ENCODE measurements at places on chromosomes 7 and 10.

DNA sequence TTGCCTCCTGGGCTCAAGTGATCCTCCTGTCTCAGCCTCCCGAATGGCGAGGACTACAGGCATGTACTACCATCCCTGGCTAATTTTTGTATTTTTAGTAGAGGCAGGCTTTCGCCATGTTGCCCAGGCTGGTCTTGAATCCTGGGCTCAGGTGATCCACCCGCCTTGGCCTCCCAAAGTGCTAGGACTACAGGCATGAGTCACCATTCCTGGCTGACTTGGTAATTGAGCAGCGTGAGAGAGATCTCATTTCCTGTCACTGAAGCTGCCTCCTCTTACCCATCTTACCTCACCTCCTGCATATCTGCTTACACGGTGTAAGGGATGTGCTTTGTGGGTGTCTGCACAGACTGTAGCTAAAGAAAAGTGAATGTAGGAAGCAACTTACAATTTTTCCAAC, 9.7 kb downstream of the IFIT3 start:
- DNase-seq = peak; percentile 82

DNA sequence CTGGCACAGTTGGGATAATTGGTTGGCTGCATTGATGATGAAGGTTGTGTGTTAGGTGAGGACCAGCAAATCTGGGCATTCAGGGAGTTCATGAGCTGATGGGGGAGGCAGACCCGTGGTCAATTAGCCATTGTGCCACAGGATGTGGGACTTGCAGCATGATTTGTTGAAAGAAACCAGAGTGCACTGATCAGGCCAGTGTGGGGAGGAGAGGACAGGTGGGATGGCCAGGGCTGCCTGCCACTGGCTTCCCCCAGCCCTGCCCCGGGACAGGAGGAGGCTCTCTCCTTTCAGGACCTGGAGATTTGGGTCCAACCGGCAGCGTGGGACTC, 4.3 kb downstream of the CLIP2 start:
- DNase-seq = no peak

- DNase-seq = peak; percentile 90
Observed at GRCh38 chr10:76398043-76398710, 966.8 kb downstream of the LRMDA start.

GRCh38 chr10:50857579-50857978, 27.8 kb downstream of the A1CF start:
- DNase-seq = no peak

- DNase-seq = no peak
Observed at GRCh38 chr7:93575555-93576399, 1.3 kb upstream of the CALCR start.

GRCh38 chr7:151238190-151238810, 6.0 kb downstream of the CHPF2 start:
- DNase-seq = no peak

DNA sequence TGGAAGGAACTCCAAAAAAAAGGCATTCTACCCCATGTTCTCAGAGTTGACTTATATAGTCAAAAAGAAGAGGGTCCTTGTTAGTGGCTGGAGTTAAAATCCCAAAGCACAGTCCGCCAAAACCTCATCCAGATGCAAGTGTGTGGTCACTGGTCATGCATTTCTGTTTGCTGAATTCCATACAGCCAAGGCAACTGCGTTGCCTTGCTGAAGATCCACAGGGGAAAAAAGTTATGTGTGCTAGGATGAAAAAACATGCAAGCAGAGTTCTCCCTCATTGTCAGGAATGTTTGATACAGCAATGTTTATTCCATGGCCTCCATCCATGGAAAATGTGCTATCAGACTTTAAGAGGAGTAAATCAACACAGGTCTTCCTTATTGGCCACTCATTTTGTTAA, 213.1 kb downstream of the CREB5 start:
- DNase-seq = no peak

DNA sequence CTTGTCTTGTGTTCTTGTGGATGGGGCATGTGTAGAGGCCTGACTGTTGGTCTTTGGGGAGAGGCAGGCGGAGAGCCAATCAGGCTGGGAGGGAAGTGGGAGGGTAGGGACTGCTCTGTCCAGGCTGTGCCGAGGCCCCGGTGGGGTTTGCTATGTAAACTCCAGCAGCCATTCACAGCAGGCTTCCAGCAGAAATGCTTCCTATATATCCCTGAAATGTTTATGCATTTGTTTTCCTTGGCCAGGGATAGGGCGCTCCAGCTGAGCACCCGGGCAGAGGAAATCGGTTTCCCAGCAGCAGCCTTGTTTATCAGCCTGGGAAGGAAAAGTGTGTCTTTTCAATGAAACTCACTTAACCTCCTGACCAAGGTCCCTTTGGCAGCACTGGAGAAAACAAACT, 18.3 kb upstream of the AQP1 start:
- DNase-seq = peak; percentile 29

DNA sequence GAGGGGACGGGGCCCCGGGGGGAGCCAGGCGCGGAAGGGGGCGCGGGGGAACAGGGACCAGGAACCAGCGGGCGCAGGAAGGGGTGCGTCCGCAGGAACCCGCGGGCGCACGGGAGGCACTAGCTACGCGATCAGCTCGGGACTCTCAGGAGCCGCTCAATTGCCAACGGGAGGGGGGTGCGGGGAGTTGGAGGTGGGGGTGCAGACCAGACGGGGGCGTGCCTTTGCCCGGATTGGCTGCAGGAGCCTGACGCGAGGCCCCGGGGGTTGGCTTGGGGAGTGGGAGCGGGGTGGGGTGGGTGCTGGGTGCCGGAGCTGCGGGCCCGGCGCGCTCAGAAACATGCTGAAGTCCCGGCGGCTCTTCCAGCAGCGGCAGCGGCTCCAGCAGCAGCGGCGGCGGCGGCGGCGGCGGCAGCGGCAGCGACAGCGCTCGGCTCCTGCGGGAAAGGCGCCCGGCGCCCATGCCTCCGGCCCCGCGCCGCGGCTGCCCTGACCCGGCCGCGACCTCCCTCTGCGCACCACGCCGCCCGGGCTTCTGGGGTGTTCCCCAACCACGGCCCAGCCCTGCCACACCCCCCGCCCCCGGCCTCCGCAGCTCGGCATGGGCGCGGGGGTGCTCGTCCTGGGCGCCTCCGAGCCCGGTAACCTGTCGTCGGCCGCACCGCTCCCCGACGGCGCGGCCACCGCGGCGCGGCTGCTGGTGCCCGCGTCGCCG, at the start of gene ADRB1:
TSS of gene ADRB1 (plus strand) at position 335 of the 715 bp plus-strand sequence. CDS start at position 602, 267 bp downstream.
- DNase-seq = peak; percentile 22

DNA sequence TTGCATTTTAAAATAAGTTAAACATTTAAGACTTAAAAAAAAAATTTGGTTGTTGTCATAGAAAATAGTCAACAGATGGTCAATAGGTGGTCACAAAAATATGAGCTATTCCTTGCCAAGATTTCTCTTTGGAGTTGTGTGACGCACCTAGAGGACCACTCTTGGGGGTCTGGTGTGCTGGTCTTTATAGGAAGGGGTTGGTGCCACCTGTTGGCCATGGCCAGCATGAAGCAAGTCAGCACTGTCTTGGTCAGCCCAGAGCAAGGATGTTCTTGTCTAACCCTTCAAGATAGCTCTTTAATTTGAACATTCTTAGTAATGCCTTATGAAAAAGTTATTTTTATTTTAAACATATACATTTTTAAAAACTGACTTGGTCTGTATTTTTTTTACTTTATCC, 267.9 kb upstream of the CNTNAP2 start:
- no peak for DNase-seq

- no peak for DNase-seq
Observed at GRCh38 chr7:38394660-38395059, 121.2 kb upstream of the TARP start.

All from astrocyte (in vitro differentiated cells and primary cell).